ENCODE measurements at places on chromosomes 16 and 17.
A peak's percentile ranks its signal among the peaks of the same experiment; 100 is the strongest.

- DNase-seq = peak; percentile 88
Measured at GRCh38 chr16:19502395-19503131, 19.3 kb downstream of the GDE1 start.

DNA sequence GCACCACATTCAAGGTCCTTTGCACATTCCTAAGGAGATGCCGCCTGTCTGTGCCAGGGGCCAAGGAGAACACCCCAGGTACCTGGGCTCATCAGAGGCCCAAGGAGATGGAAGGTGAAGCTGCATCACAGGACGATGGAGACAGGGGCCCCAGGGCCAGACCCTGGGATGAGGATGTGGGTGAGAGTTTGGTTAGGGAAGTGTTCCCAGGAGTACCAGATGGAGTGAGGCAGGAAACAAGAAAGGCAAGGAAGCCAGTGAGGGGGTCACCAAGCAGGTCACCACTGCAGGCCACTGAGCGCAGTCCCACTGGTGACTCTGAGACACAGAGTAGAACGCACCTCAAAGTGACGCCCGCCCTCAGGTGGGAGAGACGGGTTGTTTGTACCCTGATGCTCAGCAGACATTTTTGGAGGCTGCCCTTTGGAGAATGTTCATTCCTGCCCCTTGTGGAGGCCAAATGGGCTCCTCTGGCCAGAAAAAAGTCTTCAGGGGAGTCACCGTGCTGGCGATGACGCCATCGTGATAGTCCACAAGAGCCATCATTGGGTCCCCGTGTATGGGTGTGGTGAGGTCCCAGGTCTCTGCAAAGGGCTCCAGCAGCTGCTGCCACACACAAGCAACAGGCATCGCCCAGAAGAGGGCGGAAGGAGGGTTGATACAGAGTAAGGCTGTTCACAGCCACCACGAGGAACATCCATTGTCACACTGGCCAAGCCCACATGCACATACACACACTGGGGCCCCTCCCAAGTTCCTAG is 57.5 kb downstream of the BEAN1 start:
- DNase-seq = no peak

GRCh38 chr16:27401768-27402568 is at the start of gene IL21R:
Gene IL21R (plus strand): TSS chr16:27402174. CDS start chr16:27430072, 27,898 bp downstream.
- DNase-seq = peak; percentile 12

GRCh38 chr17:74403512-74404137 is 28.3 kb upstream of the GPRC5C start:
- no peak for DNase-seq

DNA sequence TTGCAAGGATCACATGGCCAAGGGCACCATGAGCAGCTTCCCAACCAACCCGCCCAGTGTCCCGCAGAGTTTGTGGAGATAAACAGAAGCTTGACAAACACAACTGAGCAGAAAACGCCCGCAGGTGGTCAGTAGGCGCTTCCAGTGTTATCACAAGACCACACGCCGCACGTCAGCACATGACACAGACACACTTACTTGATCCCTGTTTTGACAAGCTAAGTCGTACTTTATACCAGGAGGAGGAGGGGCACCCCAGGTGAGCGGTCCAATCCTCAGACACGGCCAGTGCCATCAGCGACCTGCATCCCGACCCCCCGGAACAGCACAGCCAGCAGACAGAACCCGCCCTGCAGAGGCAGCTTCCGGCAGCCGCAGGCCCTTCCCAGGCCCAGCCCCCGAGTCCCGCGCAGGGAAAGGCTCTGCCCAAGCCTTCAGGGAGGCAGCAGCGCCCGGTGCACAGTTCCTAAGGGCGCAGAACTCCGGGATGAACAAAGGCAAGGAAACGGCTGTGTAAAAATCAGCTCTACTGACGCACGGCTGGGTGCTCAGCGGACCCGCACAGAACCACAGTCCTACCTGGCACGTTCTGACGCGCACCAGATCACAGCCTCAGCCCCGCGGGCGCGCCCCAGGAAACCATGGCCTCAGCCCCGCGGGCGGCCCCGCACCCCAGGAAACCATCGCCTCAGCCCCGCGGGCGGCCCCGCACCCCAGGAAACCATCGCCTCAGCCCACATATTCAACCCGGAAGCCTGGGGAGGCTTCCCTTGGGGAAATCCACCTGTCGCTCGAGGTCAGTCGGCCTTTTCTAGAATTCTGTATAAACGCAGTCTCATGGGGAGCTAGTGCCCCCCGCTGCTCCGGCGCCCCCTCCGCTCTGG is 27.8 kb downstream of the AXIN1 start:
- DNase-seq = no peak

- no peak for DNase-seq
Measured at GRCh38 chr16:4026854-4027253, 89.4 kb downstream of the ADCY9 start.

DNA sequence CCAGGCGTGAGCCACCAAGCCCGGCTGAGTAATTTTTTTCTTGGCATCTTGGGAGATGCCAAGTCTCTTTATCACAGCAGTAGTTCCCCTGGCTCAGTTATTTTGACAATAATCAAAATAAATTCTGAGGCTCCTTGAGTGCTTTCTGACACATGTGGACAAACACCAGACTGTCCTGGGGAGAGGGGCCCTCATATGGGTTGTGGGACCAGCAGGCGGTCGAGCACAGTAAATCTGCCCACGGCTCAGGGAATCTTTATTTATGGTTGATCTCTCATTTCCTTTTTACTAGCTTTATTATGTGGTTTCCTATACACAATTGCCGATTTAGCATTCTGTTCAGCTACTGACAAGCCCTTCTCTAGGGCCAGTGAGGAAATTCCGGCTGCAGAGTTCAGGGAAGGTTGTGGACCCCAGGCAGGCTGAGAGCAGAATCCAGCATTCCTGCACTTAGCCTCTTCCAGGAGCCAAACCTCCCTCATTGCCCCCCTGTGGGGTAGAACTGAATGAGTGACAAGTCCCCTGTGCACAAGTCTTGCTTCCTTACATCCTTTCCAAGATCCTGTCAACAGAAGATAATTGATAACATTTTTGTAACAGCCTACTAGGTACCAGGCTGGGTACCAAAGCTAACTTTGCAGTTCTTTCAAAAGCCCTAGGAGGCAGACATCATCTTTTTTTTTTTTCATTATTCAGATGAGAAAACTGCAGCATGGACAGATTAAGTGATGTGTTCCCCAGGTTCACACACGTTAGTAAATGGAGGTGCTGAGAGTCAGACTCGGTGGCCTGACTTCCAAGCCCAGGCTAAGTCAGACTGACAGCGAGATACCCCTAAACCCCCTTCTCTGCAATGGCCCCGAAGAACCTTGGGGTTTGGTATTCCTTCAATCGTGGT is 40.2 kb downstream of the HS3ST3B1 start:
- DNase-seq = no peak

DNA sequence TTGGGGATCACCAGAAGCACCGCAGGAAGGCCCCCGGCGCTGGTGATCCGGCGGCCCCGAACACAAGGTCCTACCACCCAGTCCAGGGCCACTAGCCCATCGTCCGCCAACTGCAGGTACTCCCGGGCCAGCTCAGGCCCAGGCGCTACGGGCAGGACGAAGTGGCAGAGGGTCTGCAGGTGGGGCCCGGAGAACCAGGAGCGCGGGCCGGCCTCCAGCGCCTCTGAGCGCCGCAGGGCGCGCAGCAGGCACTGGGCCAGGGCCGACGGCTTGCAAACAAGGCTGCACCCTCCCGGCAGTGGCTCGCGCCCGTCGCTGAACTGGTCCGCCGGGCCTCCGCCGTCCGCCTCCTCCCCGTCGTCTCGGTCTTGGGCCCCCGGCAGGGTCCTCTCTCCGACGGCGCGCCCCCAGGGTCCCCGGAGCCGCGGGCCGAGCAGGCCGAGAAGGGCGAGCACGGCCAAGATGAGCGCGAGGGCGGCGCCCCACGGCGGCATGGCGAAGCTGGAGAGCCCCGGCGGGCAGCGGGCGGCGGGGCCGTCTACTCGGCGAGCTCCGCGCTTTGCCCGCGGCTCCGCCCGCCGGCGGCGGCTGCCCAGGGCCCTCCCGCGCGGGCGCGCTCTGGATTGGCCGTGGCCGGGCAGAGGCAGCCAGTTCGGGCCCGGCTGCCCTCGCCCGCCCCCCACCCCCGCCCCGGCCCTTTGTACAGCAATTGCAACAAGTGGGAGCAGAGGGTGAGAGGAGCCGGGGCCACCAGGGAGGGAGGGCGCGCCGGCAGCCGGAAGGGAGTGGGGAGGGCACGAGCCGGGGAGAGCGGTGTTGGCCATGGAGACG is at the start of gene ABHD15:
ABHD15 (minus strand) TSS at position 565 of the 831 bp plus-strand sequence; CDS start at position 494, 71 bp downstream.
- peak; percentile 53 for DNase-seq

GRCh38 chr16:27642756-27643155 is 92.8 kb downstream of the KATNIP start:
- no peak for DNase-seq

DNA sequence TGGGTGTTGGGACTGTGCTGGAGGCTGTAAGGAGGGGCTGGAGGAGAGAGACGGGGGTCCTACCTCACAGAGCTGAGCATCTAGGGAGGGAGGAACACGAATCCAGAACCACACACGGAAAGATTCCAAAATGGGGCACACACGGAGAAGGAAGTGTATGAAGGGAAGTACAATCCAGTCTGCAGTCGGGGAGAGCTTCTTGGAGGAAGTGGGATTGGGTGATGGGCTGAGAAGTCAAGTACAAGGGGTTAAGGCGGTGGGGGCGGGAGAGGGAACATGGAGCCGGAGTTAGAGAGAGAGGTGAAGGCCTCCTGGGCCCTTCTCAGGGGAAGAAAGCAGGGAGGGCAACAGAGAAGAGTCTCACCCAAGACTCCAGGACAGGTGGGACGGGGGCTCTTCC is 107.5 kb upstream of the CREBBP start:
- DNase-seq = no peak

GRCh38 chr16:47851146-47851545 is 304.6 kb downstream of the ABCC12 start:
- no peak for DNase-seq

- DNase-seq = peak; percentile 62
Measured at GRCh38 chr17:71472809-71473789, 647.7 kb upstream of the SOX9 start.

GRCh38 chr17:81991684-81992305 is 14.4 kb downstream of the ASPSCR1 start:
- DNase-seq = peak; percentile 91

GRCh38 chr16:55568207-55568606 is 1.7 kb downstream of the CAPNS2 start:
- DNase-seq = no peak

DNA sequence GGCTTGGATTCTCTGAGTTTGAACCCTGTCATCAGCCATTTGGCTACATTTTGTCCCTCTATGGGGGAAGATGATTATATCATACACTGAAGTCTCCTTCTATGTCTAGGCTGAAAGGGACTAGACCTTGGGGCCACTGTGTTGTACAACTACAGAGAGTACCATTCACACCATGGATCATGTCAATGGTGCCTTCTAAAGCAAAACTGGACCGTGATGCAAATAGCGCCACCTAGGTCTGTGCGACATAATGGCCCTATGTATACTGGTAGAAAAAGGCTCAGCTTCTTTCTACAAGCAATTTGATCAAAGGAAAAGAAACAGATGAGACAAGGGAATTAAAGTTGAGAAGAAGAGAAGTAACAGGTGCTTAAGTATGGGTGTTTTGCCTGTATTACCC is 100.7 kb downstream of the LYRM1 start:
- no peak for DNase-seq

GRCh38 chr16:49924078-49924477 is 68.2 kb upstream of the ZNF423 start:
- no peak for DNase-seq

DNA sequence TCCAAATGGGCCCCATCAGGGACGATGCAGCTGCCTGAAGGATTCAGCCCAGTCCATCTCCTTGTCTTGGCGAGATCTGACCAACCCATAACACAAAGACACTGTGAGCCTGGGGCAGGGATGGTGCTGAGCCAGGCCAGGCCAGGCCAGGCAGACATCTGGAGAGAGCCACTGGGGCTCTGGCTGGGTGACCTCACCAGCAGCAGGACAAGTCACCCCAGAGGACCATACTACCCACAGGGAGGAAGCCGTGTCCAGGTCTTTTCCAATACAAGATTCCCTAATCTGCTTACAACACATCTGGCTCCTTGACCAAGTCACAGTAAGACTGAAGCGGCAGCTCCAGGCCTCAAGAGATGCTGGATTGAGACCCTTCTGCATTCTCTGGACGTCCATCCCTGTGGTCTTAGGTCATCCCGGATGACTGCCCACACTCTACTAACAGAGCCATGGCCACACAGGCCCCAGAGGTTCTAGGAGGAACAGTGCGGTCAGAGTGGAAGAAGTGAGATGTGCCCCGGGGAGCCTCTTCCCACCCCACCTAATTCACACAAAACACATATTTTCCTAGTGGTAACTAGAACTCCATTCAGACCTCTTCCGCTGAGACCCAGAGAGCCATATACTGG is 81.8 kb upstream of the RCVRN start:
- no peak for DNase-seq

DNA sequence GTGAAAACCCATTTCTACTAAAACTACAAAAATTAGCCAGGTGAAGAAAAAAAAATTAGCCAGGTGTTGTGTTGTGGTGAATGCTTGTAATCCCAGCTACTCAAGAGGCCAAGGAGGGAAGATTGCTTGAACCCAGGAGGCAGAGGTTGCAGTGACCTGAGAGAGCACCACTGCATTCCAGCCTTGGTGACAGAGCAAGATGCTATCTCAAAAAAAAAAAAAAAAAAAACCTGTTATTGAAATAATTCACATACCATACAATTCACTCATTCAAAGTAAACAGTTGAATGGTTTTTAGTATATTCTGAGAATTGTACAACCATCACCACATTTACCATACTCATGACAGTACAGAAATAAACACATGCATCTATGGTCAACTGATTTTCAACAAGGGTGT is 31.0 kb downstream of the ZNRF1 start:
- DNase-seq = no peak

GRCh38 chr17:73343168-73343634 is 31.4 kb upstream of the CDC42EP4 start:
- no peak for DNase-seq

GRCh38 chr16:86657972-86658371 is 79.6 kb downstream of the FOXL1 start:
- no peak for DNase-seq

DNA sequence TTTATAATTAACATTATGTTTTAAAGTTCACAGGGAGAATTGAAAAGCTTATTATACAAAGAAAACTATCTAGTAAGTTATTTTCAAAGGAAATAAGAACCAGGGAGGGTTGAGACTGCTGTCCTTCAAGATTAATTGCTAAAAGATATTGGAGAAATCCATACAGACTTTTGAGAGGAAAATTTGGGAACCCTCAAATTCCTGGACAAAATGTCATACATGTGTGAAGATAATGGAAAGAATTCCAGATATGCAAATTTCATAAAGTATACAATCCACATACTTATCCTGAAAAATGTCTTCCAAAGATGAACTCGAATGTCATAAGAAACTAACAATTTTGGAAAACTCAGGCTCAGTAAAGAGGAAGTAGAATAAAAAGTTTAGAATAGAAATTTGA is 213.8 kb downstream of the HS3ST3A1 start:
- DNase-seq = no peak

Measured in NCI-H510A (cell line).